NCI-H1930 (cell line): ENCODE measurements at places on chromosomes 6 and 20.

DNA sequence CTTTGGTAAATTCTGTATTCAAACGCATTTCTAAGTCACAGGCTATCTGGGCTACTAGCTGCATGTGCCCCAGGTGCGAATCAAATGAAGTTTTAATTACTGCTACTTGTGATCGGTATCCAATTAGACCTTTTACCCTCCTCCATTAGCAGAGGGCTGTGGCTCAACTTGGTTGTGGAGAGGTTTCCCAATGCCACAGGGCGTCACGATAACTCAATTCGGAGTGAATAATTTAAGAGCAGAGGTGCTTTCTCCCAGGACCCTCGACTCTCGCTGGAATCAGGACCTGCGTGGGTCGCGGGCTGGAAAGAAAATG lies 640 bp downstream of the SAYSD1 start:
- no peak for DNase-seq

DNA sequence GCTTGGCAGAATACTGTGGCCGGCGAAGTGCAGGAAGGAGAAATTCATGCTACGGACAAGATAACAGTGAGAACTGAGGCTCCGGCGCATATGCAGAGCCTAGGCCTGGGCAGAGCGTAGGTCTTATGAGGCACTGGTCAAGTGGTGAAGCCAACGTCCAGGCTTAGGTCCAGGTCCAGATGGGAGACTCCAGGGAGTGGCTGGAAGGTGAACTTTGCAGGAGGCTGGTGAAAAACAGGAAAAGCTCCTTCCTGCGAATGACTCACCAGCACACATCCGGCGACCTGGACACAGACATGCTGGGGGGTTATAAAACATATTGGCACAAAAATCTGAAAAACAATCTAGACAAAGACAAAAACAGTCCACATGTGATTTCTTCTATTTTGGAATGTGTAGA lies 15.4 kb downstream of the C6orf141 start:
- no peak for DNase-seq

DNA sequence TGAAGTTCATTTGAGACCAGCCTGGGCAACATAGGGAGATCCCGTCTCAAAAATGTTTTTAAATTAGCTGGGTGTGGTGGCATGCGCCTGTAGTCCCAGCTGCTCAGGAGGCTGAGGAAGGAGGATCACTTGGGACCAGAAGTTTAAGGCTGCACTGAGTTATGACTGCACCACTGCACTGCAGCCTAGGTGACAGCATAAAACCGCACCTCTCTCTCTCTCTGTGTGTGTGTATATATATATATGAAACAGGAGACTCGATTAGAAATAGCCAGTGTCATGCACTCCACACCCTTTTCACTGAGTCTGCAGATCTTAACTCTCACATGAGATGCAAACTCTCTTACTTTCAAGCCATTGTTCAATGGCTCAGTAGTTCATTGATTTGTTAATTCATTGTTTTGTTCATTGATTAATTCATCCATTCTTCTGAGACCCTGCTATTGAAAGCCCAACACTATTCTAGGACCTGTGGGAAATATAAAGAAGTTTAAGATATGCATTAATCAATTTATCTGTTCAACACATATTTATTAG lies 52.4 kb upstream of the MRPS10 start:
- DNase-seq = no peak

GRCh38 chr6:165680975-165681374 lies 17.9 kb upstream of the PDE10A start:
- no peak for DNase-seq

DNA sequence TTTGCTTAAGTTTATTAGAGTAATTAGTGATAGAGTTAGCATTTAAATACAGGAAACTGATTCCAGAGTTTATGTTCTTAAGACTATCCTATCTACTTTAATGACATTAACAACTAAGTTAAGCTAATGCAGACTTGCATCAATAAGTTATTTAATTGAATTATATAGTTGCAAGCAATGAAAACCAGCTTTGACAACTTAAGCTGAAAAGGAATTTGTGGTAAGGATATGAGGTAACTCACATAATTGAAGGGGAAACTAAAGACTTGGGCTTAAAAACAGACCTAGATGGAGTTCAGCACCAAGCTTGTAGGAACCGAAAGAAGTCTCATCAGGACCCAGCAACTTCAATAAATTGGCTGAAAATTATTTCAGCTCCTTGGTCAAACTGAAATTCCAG lies 222.3 kb downstream of the IBTK start:
- no peak for DNase-seq
